ENCODE measurements at places on chromosomes 16 and 17.

DNA sequence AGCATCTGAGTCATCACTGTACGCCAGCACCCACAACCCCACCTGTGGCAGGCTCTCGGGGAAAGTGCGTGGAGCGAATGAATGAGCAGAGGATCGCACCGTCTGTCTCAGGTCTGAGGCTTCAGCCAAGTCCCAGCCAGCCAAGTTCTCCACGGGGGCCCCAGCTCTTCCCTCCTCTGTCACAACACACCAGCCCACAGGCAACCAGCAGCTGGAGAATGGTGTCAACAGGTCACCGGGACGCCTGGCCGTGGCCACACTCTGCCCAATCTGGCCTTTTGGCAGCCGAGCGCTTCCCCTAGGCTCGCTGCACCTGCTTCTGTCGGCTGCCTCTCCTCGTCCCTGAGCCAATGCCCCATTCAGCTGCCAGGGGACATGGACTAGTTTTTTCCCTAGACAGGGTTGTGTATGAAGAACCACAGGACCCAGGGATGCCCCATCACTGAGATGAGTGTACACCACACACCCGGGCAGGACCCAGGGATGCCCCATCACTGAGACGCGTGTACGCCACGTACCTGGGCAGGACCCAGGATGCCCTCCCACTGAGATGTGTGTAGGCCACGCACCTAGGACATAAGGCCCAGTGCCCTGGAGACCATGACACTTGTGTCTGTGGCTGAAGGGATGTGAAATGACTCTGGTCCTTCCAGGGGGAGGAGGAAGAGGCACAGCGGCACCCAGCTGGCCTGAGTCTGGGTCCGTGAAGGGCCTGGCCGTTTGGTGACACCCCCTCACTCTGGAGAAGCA is 52.8 kb downstream of the ABR start:
- no peak for DNase-seq

- no peak for DNase-seq
These were observed 62.7 kb downstream of the CDYL2 start for GRCh38 chr16:80741724-80742123.

DNA sequence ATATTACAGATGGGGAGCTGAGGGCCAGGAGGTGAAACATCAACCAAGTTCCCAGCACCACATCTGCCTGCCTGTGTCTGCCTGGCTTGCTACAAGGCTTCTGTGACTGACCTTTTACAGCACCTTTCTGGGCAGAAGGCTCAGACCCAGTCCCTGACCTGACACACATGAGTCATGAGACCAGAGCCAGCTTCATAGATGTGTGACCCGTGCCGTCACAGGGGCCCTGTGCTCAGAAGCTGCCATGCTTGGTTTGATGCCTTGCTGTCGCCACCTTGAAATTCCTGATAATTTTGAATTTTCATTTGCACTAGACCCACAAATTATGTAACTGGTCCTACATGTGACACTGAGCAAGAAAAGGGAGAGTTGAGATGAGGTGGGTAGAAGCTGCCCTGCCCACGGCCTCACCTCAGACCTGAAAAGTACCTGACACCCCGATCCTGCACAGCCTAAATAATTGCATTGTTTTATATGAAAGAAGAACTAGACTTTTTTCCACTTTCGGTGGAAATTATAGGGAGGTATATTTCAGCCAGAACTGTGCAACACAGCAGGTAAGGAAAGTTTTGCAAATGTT is 13.3 kb upstream of the PECAM1 start:
- DNase-seq = no peak

DNA sequence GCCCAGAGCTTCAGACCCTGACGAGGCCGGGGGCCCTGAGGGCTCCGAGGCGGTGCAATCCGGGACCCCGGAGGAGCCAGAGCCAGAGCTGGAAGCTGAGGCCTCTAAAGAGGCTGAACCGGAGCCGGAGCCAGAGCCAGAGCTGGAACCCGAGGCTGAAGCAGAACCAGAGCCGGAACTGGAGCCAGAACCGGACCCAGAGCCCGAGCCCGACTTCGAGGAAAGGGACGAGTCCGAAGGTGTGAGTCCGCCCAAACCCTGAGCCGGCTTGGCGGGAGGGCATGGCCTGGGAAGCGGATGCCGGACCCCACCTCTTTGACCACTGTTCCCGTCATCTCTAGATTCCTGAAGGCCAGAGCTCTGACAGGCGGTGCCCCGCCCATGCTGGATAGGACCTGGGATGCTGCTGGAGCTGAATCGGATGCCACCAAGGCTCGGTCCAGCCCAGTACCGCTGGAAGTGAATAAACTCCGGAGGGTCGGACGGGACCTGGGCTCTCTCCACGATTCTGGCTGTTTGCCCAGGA is 4.4 kb downstream of the NOL3 start:
- no peak for DNase-seq

DNA sequence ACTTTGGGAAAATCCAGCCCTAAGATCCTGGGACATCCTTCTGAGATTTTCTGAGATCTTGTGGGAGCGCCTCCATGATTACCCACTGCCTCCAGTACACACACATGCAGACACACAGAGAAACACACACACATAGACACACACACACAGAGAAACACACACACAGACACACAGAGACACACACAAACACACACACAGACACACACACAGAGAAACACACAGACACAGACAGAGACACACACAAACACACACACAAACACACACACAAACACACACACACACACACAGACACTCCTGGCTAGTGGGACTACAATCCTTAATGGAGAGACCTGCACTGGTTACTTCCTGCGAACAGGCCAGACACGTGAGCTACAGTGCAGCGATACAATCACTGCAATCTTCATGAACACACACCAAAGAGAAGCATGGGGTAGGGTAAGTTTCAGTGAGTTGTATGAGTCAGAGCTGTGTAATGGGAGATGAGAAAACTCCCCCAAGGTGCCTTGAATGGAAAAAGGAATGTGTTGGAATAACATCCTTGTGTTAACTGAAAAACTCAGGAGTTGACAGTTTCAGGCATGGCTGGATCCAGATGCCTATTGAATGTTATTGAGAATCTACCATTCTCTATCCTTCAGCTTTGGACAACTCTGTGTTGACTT is 79.5 kb downstream of the SLC6A2 start:
- no peak for DNase-seq
